Esophagus mucosa (tissue), 1 donor: ENCODE measurements at places on chromosomes 11 and 22. TPM values are rescaled to one million over a fixed set of nuclear protein-coding genes. Genes with fewer than 3 reads are reported as not detected.

The SCN2B gene
- 0.32 TPM for total RNA-seq

The OTOG gene
- not detected for total RNA-seq

The BDNF gene
- 0.92 TPM for total RNA-seq

The SYCE3 gene
- not detected for total RNA-seq

The VSIG10L2 gene
- not detected for total RNA-seq

The SART1 gene
- 29.7 TPM for total RNA-seq

The CEND1 gene
- total RNA-seq, result not detected
